ENCODE measurements at places on chromosomes 1 and 21.

DNA sequence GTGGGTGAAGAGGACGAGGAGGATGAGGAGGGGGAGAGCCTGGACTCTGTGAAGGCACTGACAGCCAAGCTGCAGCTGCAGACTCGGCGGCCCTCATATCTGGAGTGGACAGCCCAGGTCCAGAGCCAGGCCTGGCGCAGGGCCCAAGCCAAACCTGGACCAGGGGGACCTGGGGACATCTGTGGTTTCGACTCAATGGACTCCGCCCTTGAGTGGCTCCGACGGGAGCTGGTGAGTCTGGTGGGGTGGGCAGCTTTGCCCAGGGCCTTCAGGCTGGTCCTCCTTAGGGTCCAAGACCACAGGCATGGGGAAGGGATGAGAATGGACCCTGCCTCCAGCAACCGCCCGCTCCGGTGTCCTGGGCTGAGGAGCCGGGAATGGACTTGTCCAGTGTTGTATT, 430 bp downstream of the FAM167B start:
- DNase-seq, result no peak

GRCh38 chr1:234260578-234260977, 112.7 kb upstream of the COA6 start:
- no peak for DNase-seq

DNA sequence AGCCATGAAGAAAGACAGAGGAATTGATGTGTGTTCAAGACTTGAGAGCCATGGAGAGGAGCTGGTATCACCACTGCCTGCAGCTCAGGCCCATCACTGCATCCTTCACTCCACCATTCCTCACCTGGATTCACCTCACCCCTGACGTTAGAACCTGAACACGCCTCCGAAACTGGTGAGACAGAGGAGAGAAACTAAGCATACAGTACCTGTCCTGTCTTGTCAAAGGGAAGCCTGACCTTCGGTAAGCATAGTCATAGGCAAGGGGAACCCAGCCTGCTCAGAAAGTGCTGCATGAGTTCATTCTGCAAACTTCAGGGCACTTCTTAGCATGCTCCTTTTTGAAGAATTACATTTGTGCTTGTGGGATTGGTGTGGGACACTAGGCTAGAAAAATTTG, 425.8 kb downstream of the DSCAM start:
- DNase-seq, result no peak

- no peak for DNase-seq
Observed at GRCh38 chr1:30763651-30764248, 6.2 kb upstream of the LAPTM5 start.

DNA sequence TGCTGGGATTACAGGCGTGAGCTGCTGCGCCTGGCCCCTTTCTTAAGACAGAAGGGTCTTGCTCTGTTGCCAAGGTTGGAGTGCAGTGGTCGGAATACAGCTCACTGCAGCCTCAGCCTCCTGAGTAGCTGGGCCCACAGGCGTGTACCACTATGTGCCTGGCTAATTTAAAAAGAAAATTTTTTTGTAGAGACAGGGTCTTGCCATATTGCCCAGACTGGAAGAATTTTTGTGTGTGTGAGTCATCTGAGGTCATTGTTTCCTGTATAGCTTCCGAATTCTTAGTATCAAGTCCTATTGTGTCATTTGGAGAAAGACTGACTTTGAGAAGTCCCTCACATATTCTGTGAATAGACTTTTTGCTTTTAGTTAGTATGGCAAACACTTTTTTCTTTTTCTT, 4.7 kb downstream of the SZRD1 start:
- no peak for DNase-seq

DNA sequence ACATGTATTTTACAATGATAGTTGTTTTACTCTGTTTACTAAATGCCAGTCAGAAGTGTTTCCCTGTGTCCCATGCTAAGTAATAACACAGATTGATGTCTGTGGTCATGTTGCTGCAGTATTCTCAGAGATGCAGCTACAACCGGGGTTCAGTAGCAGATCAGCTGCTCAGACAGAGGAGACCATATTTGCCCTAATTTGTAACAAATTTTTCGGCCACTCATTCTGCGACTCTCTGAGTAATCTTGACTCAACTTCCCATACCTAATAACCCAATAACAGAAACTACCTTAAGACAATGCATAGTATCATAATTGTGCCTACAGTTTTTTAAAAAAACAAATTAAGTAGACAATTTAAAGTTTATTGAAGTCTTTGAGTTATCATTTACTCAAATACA, 32.6 kb downstream of the NIBAN1 start:
- no peak for DNase-seq

DNA sequence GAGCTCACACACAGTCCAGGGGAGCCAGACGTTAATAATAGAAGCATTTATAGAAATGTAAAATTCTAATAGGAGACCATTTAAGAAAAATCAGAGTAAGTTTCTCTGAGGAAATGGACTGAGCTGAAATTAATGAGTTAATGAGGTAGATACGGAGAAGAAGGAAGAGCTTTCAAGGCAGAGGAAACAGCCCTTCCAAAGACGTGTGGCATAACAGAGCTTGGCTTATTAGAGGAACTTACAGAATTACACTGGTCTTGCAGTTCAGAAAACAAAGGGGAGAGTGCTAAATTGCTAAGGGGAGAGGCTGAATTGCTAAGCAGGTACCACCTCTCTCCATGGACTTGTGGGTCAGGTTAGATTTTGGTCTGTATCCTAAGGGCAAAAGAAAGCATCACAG, 8.2 kb upstream of the PIGK start:
- DNase-seq, result no peak

DNA sequence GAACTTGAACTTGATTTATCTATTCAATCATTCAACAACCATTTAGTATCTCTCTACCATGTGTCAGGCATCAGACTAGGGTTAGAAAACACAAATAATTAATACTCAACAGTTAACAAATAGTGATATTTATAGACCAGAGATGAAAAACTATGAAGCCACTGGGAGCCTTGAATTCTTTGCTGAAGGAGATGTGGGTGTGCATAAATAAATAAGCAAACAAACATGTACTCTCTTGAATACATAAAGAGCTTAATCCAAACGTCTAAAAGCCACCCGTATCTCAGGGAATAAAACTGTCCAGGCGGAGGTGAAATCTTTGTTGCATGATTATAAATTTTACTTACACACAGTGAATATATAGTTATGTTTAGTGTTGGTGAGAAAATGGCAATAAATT, 165.7 kb downstream of the SLC45A1 start:
- DNase-seq, result no peak

DNA sequence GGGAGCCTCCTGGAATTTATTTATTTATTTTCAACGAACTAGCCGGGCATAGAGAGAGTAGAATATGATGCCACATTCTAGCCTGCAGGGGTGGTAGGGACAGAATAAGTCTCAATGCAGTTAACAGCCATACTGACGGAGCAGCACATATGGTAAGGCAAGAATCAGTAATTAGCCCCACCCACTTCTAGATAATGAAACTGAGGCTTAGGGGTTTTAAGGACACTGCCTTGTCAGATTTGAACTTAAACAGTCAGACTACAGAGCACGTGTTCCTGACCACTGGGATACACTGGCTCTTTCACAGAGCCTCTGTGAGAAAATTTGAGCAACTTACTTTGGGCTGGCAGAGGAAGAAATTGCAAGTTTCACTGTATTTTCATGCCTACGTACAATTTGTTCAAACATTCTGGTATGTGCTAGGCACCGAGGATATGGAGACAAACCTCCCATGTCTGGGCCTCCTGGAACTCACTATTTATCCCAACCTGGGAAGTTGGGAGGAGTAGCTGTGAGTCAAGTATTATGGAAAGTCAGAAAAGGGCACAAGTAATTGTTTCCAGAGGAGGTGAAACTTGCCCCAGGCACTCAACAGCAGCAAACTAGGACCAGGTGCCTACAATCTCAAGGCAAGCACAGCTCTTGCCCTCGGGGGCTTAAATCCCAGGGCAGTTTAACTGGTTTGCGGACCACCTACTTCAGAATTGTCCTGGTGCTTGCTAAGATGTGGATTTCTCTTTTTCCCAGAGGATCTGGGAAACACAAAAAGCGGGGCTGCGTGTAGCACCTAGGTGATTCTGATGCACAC, 1.6 kb upstream of the CLIC4 start:
- DNase-seq, result no peak

DNA sequence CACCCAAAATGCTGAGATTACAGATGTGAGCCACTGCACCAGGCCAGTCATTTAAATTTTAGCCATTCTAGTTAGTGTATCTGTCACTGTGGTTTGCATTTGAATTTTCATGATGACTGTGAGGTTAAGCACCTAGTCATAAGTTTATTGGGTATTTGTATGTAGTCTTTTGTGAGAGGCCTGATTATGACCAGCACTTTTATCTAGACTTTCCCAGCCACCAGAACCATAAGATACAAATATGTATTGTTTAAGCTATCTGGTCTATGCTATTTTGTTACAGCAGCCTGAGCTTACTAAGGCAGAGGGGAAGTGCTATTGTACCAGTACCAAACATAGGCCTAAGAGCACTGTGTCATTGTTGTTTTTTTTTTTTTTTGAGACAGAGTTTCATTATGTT, 19.9 kb upstream of the DNAJC6 start:
- no peak for DNase-seq

DNA sequence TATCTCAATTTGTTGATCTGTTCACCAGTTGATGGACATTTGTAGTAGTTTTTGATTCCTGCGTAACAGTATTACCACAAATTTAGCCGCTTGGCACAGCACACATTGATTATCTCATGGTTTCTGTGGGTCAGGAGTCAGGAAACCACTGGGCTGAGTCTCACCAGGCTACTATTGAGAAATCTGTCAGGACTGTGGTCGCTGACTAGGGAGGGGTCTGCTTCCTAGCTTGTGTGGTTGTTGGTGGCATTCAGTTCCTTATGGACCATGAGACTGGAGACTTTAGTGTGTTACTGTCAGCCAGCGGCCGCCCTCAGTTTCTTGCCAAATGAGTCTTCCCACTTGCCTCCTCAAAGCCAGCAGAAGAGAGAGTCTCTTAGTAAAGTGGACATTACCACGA, 9.8 kb downstream of the PEX14 start:
- no peak for DNase-seq

GRCh38 chr1:150476754-150477153, 10.5 kb upstream of the TARS2 start:
- no peak for DNase-seq

- no peak for DNase-seq
Observed at GRCh38 chr1:28416509-28417194, 47.1 kb downstream of the PHACTR4 start.

DNA sequence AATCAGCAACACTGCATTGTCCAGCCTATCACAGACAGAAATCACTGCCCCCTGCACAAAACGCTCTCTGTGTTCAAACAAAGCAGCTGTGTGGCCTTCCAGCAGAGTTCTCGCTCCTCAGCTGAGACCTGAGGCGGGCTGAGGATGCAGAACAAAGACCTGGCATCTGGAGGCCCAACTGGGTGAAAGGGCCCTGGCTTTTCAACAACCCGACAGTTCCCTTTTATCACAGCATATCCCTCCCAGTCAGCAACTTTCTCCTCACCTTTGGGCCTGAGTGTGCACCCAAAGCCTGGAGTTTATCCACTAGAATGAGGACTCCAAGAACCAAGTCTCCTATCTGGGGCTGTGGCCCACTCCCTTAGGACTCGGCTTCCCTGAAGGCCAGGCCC, 42.6 kb upstream of the A3GALT2 start:
- no peak for DNase-seq

- DNase-seq, result no peak
Observed at GRCh38 chr1:210551899-210552298, 223.2 kb downstream of the HHAT start.

GRCh38 chr1:235999259-235999925, 65.5 kb downstream of the NID1 start:
- no peak for DNase-seq

- DNase-seq, result no peak
Observed at GRCh38 chr1:185279571-185279970, 37.5 kb downstream of the IVNS1ABP start.

DNA sequence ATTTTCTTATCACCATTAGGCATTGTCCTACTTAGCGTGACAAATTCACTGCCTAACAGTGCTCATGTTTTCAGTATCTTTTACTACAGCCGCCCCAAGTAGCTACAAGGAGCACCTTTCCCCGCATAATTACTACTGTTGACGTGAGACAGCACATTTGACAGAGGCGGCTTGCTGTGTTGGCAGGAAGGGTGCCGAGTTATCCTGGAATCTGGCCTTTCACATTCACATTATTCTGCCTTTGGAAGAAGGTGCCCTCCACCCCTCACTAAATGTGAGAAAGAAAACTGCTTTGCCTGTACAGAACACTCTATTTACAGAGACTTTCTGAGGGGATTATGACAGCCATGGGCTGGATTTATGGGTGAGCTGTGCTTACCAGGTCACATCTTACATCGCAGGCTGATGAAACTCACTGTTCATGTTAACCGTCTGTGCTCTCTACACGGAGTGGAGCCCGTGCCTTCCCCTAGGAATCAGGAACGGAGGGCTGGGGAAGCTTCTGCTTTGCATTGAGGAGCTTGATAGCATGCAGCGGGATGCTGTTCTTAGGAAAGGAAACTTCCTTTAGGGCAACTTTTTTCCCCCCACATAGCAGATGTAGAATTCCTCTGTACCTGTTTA, 148.0 kb upstream of the ZRANB2 start:
- DNase-seq, result no peak
